H4 (cell line): ENCODE measurements at places on chromosomes 12 and 14.

DNA sequence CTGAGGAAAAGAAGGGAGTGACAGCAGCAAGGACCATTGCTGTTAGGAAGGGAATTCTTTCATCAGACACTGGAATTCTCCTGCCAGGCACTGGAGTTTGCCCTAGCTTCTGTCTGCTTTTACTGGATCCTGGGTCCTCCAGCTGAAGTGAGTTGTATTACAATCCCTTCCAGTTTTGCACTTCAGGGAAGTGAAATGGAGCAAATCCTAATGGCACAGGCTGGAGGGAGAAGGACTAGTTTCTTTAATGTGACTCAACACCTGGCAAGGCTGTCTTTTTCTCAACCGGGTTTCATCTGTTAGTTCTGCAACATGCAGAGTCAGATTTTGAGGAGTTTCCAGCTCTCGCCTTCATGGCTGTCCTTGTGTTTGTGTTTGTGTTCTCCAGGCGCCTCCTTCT lies 45.8 kb downstream of the ETV6 start:
- DNase-seq, result no peak

GRCh38 chr12:5489760-5490406 lies 58.0 kb downstream of the NTF3 start:
- no peak for DNase-seq

GRCh38 chr12:48183876-48184548 lies 568 bp downstream of the CCDC184 start:
- DNase-seq, result no peak

- no peak for DNase-seq
Observed at GRCh38 chr12:109890620-109891170, 9.4 kb upstream of the TCHP start.

- DNase-seq, result peak; percentile 49
Observed at GRCh38 chr12:118103601-118104382, at the start of gene VSIG10. VSIG10 (minus strand) TSS chr12:118104011; CDS start chr12:118103671, 340 bp downstream.

GRCh38 chr14:22713631-22713950 lies 52.9 kb upstream of the OXA1L start:
- no peak for DNase-seq

DNA sequence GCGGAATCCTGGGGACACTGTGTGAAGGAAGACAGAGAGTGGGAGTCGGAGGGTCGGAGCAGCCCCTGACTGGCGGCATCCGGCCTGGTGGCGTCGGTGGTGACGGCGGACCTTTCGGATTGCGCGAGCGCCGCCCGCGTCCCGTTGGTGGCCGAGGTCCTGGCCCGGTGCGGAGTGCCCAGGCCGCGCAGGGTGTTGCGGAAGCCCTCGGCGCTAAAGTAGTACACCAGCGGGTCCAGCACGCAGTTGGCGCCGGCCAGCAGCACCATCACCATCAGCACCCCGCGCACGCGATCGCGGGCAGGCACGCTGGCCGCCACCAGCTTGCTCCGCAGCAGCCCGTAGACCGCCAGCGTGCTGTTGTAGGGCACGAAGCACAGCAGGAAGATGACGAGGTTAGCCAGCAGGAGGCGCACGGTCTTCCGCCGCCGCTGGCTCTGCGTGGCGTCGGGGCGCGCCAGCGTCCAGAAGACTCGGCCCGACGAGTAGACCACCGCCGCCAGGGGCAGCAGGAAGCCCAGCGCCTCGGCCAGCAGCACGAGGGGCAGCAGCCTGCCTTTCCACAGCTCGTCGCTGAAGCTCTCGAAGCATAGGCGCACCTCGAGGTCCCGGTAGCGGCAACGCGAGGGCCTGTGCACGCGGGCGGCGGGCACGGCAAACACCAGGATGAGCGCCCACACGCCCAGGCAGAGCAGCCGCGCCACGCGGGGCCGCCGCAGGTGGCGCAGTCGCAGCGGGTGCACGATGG lies 13.1 kb upstream of the CHD4 start:
- no peak for DNase-seq

GRCh38 chr12:12506496-12506890 lies 56.2 kb downstream of the DUSP16 start:
- DNase-seq, result peak; percentile 44

GRCh38 chr14:32984241-32984930 lies 45.7 kb downstream of the NPAS3 start:
- DNase-seq, result no peak

GRCh38 chr12:58529897-58530741 lies 390.2 kb downstream of the LRIG3 start:
- DNase-seq, result peak; percentile 81

GRCh38 chr12:26346736-26347135 lies 151.4 kb downstream of the SSPN start:
- no peak for DNase-seq

GRCh38 chr14:101845896-101846295 lies 84.4 kb downstream of the PPP2R5C start:
- DNase-seq, result no peak

- DNase-seq, result no peak
Observed at GRCh38 chr12:94762259-94762942, 112.0 kb upstream of the TMCC3 start.

DNA sequence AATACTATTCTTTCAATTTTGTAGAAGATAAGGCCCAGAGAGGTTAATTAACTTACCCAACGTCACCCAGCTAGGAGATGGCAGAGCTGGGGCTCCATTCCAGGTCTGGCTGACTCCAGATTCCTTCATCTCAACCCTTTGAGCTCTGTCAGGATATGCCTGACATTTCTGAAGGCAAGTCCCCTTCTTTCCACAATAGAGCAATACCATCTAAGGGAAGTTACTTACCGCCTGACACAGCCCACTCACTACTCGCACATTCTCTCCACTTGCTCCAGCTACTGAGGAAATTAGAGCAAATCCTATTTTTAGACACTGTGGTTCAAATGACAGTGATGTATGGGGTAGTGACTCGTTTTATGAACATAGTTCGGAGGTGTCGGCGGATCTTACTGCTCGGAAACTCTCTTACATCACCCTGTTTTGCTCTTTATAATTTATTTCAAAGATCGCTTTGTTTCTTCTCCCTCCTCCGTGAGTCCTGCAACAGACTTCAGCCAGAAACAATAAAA lies 2.0 kb upstream of the WSCD2 start:
- no peak for DNase-seq

DNA sequence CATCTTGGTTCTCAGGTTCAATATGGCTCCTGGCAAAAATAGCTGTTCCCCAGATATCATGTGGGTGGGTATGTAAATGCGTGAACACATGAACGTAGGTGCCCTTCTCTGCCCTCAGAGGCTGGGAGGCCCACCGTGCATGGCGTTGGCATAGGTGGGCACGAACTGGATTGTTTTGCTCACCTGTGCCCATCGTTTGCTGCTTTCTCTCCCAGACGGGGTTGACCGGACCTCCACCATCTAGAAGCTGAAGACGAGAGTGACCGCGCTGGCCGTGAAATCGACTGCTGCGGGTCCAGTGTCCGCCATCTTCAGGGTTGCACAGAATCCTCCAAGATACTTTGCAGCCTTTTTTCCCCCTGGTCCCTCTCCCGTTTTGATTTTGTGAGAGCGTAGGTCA lies 113.9 kb downstream of the GCH1 start:
- no peak for DNase-seq

GRCh38 chr14:20627346-20628027 lies 14.0 kb downstream of the OR6S1 start:
- no peak for DNase-seq

- no peak for DNase-seq
Observed at GRCh38 chr14:86902176-86902950, 1090.6 kb downstream of the GALC start.

DNA sequence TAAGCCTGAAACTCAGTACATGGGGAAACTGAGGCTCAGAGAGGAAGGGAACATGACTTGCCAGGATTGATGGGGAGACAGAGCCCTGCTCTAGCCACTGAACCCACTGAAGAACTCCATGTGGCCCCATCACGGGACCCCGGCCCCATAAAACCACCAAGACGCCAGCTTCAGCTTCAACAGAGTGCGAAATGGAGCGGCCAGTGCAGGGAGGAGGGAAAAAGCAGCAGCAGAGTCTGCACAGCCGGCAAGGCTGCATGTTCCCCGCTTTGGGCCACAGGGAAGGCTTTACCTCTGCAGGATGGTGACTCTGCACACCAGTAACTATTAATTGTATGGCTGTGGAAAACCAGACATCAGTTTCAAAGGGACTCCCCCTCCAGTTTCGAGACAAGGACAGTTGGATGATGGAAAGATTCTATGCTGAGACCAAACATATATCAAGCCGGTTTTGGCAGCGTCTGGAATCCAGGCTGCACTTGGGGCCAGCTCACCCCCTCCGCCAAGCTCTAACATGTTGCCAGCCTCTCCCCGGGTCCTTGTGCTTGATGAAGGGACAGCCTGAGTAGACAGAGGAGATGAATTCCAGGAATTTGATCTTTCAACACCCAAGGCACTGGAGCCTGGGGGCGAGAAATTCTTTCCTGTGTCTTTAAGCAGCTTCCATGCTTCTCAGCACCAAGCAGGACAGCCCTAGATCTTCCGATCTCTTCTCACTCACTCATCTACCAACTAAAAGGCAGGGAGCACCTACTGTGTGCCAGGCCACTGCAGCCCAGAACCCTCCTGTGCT lies 55.7 kb upstream of the BCL11B start:
- no peak for DNase-seq

- no peak for DNase-seq
Observed at GRCh38 chr12:68462803-68463202, 130.6 kb upstream of the MDM1 start.

DNA sequence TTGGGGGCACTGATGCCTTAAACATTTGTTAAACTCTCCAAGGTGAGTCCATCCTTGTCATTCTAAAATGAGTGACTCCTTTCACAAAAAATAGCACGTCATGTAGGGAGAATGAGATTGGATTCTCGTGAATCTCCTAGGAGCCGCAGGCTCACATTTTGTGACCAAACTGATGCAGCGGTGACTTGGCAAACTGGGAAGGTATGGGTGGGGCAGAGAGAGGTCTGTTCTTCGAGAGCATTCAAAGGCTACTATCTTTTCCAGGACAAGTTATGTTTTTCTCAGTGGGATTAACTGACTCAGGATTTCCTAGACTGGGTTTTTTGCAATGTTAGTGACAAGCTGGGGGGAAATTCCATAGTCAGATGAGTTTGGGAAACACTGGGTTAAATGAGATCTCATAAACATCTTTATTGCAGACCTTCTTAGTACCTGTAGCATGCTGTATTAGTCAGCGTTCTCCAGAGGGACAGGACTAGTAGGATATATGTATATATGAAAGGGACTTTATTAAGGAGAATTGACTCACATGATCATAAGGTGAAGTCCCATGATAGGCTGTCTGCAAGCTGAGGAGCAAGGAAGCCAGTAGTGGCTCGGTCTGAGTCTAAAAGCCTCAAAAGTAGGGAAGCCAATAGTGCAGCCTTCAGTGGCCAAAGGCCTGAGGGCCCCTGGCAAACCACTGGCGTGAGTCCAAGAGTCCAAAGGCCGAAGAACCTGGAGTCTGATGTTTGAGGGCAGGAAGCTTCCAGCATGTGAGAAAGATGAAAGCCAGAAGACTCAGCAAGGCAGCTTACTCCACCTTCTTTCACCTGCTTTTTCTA lies 61.0 kb downstream of the FOXN4 start:
- DNase-seq, result no peak

DNA sequence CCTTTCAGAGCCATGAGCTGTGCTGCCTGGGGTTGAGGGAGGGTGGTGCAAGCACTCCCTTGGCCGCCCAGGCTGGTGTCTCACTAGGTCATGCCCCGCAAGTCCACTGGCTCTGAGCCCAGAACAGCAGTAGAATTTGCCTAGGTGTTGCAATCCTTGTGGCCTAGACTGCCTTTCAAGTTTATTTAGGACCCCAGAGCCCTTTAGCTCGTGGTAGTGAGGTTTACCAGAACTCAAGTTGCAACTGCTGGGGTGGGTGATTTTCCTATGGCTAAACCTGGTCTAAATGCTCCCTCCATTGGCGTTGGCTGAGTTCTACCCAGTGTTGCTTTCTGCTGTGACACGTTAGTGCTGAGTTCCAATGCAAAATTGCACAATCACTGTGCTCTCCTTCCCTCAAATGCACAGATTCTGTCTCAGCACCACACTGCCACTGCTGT lies 287.2 kb downstream of the BCAT1 start:
- DNase-seq, result peak; percentile 38

DNA sequence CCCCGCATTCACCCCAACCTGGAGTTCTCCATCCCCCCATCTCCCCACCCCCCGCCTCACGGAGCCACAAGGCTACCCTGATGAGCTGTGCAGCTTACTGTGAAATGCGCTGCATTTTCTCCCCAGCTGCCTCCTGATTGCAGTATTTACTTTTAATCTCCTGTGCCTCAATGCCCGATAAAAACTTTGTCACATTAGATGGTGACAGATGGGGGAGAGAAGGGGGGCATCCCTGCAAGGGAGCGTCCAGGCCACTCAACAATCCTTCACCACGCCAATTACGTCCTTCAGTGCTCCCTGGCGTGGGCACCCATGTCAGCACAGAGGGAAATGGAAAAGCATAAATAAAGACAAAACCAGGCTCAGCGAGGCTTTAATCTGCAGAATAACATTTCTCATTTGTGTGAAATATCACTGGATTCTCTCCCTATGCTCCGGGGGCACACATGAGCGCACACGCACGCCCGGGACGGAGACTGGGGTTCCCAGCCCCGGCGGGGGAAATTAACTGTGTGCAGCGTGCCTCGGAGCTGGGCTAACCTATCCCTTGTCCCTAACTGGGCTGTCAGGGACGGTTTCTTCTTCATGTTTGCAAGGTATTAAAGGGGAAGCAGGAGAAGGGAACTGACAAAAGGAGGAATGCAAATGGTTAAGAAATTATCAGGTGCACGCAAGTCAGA lies 186.7 kb upstream of the VASH1 start:
- no peak for DNase-seq

DNA sequence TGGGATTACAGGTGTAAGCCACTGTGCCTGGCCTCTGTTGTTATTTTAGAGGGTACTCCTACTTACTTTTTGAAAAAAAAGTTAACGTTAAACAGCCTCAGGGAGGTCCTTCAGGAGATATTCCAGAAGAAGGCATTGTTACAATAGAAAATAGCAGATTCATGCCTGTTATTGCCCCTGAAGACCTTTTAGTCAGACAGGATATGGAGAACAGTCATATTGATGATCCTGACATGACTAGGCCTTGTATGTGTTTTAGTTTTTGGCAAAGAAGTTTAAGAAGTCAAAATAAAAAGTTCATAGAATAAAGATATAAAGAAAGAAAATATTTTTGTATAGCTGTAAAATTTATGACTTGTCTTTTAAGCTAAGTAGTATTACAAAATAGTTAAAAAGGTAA lies 45.3 kb downstream of the WASHC3 start:
- DNase-seq, result no peak

- DNase-seq, result no peak
Observed at GRCh38 chr12:28610401-28611114, 420.3 kb downstream of the CCDC91 start.

- DNase-seq, result no peak
Observed at GRCh38 chr14:89543425-89543790, 126.4 kb upstream of the FOXN3 start.
